ENCODE measurements at places on chromosomes 5 and 9. TPM values are rescaled to one million over a fixed set of nuclear protein-coding genes. Genes with fewer than 3 reads are reported as not detected.

- DNase-seq = no peak
Observed at GRCh38 chr9:21432672-21433425, 7.4 kb upstream of the IFNA1 start.

DNA sequence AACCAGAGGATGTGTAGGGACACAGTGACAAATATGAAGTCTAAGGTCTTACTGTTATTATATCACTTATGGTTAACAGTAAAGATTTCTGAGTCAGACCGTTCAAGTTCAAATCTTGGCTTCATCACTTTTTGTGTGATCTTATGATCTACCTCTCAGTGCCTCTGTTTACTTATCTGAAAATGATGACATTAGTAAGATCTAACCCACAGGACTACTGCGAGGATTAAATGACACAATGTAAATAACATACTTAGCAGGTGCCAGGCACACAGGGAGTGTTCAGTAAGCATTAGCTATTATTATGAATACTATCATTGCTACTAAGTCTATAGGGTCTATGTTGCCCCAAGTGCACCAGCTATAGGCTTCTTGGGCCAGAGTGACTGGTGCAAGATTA is 2.0 kb downstream of the IRF1 start:
- no peak for DNase-seq

DNA sequence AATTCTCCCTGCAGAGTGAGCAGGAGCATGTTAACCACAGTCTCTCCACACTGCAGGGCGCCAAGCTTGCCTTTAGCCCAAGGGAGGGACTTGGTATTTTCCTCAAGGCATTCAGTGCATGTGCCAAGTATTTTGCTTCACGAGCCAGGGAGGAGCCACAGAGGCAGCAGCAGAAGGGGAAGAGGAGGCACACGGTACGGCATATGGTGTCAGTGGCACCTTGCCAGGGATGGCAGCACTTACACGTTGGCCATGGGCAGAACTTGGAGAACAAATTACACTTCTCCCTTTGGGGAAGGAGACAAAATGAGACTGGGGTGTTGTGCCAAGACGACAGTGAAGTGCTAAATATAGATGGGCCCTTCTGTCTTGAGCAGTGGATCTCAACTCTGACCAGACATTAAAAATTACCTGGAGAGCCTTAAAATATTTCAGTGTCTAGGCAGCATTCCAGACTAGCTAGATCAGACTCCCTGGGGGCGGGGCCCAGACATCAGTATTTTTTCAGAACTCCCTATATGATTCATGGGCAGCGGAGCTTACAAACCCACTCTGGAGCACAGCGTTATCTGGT is 155.8 kb downstream of the DRD1 start:
- no peak for DNase-seq

Gene LCN12
- 2.9 TPM for total RNA-seq

DNA sequence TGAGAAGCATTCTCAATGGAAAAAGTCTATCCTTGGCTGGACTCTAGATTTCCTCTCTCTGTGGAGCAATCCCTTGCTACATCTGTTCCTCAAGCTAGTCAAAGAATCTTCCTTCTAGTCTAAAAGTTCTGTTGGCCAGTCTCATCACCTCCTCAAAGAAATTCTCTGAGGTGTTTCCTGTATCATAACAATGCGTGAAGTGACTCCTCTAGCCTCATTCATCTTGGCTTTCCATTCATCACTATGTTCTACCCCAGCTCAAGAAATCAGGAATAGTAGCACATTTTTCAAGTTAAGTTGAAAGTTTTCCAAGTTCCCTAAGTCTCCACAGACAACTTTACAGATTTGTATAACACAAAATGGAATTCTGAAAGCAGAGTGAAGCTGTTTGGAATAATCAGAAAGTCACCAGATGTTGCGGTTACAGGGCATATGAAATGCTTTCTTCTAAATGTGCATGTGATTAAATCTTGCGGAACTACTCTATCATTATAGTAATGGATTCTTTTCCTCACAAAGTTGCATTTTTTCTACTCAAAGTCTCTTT is 176.6 kb upstream of the FREM1 start:
- no peak for DNase-seq

GRCh38 chr9:137967280-137967953 is 89.8 kb downstream of the CACNA1B start:
- no peak for DNase-seq

DNA sequence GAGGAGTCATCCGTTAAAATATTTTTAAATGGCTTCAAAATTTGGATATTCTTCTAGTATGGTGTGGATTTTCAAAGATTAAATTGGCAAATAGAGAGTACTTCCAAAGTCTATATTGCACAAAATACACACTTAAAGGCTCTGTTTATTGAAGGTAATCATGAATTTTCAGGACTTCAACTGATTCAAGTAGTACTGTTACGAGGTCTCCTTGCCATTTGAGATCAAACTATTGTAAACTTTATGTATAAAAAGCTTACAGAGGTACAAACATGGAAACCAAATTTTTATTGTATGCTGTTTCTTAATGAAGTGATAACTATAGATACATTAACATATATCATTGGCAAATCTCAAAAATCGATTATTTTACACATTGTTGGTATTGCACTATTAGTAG is 2.5 kb downstream of the ERBIN start:
- DNase-seq = no peak

Gene SLU7
- total RNA-seq = 43.2 TPM

DNA sequence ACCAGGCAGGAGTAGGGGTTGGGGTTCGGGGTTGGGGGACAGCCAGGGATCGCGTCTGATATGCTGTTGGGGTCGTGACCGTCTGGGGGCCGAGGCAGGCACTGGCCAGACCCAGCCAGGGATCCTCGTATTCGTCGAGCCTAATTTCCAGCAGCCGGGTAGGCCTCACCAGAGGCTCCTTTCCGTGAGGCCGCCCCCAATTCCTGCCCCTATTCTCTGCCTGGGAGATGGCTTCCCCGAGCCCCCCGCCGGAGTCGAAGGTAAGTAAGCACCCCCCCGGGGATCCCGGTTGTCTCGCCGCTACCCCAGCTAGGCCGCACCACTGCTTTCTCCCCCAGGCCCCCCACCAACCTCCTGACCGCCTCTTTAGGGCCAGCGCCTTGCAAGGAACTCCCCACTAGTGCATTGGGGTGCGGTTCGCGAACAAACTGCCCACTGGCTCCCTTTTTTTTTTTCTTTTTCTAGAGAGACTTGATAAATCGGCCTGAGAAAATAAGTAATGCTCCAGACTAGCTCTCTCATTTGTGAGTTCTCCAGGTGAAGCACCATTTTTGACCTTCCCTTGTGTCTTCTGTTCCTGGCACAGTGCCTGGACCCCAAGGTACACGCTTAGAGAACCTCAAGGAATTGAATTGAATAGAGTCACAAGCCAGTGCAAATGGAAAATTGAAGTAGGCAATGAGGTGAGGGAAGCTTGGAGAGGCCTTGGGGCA is 435 bp downstream of the ZNF189 start:
- DNase-seq = peak; percentile 7

Gene UBQLN1
- 56.5 TPM for total RNA-seq

DNA sequence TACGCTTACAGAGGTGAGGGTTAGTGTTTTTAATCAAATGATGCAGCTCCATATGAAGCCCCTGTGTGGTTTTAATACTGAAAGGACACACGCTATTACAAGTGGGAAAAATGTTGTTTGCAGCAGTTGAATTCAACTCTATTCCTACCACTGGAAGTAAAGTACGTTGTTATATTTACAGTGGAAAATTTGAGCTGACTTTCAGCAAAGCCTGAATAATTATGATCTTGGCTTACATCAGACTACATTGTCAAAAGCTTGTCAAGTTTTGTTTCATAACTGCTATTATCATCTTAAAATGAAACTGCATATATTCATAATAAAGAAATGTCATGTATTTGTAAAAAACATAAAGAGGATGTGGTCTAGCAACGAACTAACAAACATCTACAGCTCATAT is 818.5 kb downstream of the SEMA5A start:
- DNase-seq = no peak

- DNase-seq = peak; percentile 92
Observed at GRCh38 chr9:137550231-137550621, at the start of gene PNPLA7. PNPLA7 (minus strand) TSS chr9:137550402; CDS start chr9:137550197, 205 bp downstream.

Gene DIRAS2
- total RNA-seq = not detected

GRCh38 chr9:89597711-89598362 is 7.0 kb upstream of the GADD45G start:
- DNase-seq = peak; percentile 66

DNA sequence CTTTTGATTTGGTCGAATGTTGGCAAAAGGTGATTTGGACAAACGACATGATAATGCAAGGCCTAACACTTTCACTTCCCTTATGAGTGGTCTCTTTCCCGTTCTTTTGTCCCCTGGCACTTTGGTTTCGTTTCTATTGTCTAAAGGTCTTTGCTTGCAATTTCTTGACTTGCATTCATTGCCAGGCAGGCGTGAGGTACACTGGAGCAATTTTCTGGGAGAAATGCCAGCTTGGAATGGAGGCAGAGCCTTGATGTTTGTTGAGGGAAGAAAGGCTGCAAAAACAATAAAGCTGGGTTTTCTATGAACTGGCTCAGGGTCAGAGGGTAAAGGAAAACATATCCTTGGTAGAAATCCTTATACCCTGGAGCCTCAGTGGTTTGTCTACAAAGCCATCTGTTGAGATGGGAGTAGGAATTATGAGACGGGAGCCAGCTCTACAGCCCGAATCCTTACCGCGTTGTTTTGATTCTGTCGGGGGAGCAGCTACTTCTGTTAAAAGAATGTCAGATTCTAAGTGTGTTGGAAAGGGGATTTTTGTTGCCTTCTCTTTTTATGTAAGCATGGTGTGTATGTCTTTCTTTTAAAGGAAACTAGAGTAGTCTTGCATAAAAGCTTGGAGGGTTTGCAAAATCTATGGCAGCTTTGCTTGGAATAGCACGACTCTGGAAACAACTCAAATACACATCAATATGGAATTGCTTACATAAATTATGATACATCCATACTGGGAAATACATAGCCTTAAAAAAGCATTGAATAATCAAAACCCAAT is 158.9 kb downstream of the RMI1 start:
- DNase-seq = peak; percentile 73

DNA sequence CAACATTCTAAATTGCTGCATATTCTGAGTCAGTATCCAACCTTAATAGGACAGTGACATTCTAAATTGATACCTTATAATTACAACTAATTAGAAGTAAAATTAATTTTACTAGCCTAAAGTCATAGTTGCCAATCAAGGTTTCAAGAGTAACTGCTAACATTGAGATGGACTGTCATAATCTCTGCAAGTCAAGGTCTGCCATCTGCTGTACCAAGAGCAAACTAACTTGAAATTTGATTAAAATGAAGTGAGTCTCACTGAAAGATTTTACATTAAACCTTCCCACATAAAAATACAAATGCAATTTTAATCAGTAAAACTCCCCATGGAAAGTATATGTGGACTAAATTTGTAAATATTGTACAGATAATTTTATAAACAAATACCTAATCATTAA is 235.3 kb downstream of the PRDM9 start:
- no peak for DNase-seq

DNA sequence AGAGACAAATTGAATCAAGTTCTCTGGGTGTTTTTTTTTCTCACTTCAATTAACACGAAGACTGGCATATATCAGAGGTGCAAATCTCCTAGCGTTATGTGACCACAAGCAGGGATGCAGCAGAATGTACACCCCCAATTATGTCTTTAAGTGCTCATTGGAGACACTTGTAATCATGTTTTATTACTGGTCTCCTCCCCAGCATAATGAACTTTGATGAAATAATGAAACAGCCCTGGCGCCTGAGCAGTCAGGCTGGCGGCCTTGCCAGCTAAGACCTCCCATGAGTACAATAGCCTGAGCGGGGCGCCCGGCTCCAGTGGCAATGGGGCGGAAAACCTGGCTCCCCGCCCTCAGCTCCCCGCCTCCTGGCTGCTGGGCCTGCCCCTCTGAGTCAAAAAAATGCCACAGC is 209.4 kb upstream of the MSX2 start:
- DNase-seq = no peak

Gene MCC
- 7.3 TPM for total RNA-seq

Gene FOXD4L4
- not detected for total RNA-seq

DNA sequence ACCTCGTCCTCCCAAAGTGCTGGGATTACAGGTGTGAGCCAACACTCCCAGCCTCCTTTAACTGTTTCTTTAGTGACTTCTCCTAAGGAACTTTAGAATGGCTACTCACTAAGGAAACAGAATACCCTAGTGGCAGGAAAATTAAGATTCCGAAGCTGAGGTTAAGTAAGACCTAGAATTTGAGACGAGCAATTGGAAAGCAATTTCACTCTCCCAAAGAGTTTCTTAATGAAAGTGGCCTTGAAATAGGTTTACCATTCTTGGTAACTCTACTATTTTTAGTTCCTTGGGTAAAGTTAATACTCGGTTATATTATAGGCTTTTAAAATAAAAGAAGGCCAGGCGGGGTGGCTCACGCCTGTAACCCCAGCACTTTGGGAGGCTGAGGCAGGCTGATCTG is 22.9 kb upstream of the GOLPH3 start:
- DNase-seq = no peak

Gene DNAH5
- total RNA-seq = 0.27 TPM

- no peak for DNase-seq
Observed at GRCh38 chr5:167503926-167504720, 787.3 kb upstream of the WWC1 start.

DNA sequence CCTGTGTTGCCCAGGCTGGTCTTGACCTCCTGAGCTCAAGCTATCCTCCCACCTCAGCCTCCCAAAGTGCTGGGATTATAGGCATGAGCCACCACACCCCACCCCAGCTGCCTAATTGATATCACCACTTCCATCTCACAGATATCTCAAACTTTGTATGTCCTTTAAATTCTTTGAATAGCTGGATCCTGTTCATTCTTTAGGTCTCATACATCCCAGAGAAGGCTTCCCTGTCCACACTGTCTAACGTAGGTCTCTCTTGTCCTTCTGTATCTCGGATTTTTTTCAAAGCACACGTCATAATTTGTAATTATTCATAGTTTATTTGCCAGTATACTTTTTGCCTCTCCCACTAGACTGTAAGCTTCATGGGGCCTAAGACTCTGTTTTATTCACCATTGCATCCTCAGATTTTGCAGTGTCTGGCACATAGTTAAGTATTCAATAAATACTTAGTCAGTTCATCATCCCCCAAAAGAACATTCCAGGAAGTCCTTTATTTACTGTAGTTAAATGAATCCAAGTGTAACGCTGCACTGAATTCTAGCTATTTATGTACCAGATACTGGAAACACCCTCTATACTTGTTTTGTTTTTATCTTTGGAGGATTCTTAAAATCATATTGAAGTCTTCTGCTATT is 10.5 kb downstream of the ARSK start:
- no peak for DNase-seq

DNA sequence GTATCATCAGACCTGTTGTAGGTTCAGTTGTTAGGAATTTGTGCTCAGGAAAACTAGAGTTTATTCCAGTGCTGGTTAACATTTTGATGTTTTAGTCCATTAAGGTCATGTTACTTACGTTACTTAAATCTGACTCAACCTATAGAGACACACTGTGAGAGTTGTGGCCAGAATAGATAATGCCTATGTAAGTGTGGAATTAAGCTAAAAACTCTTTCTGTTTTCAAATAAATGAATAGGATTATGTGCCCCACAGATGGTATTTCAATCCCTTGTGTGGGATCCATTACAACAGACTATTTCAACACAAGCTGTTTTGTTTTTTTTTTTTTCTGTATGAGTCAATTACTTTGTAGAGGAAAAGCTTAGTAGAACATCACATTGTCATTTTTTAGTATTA is 68.1 kb downstream of the MEGF10 start:
- DNase-seq = no peak
